Mesothelial cell of epicardium (in vitro differentiated cells): ENCODE measurements at places on chromosomes 6 and 20. TPM values are rescaled to one million over a fixed set of nuclear protein-coding genes. Genes with fewer than 3 reads are reported as not detected.

The DACT2 gene
- 7.3 to 8.0 TPM (median 7.4 TPM) in 3 replicates for total RNA-seq

DNA sequence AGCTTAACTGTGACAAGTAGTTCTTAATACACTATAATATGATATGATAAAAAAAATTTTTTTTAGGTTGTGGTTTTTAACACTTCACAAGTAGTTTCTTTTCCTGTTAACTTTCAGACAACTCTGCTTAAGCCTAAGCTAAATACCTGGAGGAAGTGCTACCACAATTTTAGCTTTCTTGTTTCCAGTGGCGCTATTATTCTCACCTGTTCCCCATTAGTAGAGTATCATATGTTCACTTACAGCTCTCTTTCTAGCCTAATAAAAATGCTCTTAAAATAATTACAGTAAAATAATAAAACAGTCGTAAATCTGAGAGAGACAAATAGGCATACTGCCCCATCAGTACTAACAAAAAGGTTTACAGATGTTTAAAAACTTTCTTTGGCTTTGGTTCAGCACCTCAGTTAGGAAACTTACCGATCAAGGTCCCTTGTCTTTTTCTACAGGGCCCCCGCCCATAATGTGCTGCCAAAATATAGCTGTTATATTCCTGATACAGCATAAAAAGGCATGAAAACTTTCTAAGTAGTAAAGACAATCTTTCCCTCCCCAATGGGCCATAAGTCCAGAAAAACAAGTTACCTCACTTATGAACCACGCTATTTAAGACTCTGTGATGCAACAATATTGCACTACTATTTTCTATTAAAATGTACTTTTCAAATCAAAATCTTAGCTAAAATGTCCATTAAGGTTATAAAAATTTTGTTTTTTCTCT lies 57.9 kb downstream of the SESN1 start:
- H3K36me3 ChIP-seq: no peaks in the 10 kb centered on the region
- no peak overlapping the region for H3K4me3 ChIP-seq
- no peak overlapping the region for H3K27ac ChIP-seq
- H3K4me1 ChIP-seq: peaks cover 18% of the 10 kb centered on the region

GRCh38 chr6:34272013-34272926 lies 23.5 kb upstream of the SMIM29 start:
- no peaks in the 10 kb centered on the region for H3K36me3 ChIP-seq
- no peaks in the 10 kb centered on the region for H3K27me3 ChIP-seq
- no peak for DNase-seq
- H3K27ac ChIP-seq: no peak overlapping the region

GRCh38 chr20:5065879-5066383 lies 53.8 kb downstream of the PCNA start:
- DNase-seq: no peak
- H3K36me3 ChIP-seq: no peaks in the 10 kb centered on the region
- H3K27ac ChIP-seq: no peak overlapping the region
- H3K4me1 ChIP-seq: no peaks in the 10 kb centered on the region
- H3K27me3 ChIP-seq: no peaks in the 10 kb centered on the region
- H3K4me3 ChIP-seq: no peak overlapping the region

DNA sequence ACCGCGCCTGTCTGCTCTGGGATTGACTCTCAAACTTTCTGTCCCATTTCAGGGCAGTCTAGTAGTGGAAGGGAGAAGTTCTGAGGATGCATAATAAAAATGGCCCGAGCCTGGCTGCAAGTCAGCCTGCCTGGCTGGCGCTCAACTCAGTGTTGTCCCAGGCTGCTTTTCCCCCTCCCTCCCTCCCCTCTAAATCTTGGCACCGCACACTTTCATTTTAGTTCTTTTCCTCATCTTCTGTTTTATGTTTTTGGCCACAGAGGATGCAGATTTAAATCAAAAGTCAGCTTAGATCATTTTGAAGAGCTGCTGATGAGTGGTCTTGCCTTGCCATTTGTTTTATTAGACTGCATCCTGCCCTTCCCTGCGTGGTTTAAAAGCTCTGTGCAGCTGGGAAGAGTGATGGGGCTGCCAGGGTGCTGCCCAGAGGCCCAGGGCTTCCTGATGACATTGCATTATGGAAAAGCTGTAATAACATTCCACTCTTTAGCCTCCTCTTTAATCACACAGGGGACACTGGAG lies 6.5 kb upstream of the UQCC2 start:
- no peaks in the 10 kb centered on the region for H3K36me3 ChIP-seq
- no peak for DNase-seq
- peaks cover 19% of the 10 kb centered on the region for H3K27me3 ChIP-seq
- no peak overlapping the region for H3K4me3 ChIP-seq

DNA sequence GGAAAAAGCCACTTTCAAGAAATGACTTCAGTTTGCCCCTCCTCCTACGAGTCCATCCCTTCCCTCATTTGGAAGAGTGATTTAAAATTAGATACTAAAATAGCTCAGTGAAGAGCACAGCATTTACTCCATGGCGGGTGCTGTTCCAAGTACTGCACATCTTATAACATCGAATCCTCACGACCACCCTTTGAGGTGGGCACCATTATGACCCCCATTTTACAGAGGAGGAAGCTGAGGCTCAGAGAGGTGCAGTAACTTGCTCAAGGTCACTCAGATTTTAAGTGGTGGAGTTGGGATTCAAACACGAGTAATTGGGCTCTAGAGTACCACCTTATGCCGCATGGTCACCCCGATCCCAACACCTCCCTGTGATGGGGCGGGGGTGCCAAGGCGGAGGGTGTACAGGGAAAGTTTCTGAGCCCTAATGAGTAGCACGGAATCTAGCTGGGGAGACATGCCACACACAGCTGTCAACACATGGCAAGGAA lies 25.5 kb downstream of the TTBK1 start:
- no peak for DNase-seq
- peaks cover 29% of the 10 kb centered on the region for H3K27me3 ChIP-seq
- H3K27ac ChIP-seq: no peak overlapping the region
- peaks cover 40% of the 10 kb centered on the region for H3K4me1 ChIP-seq
- H3K4me3 ChIP-seq: peak overlapping the region; percentile 26

The NSFL1C gene
- 73.7 to 76.7 TPM (median 74.8 TPM) in 3 replicates for total RNA-seq

The RAMACL gene
- total RNA-seq: 0.69 to 1.00 TPM (median 0.79 TPM) in 3 replicates

The RBBP8NL gene
- total RNA-seq: 12.3 to 13.5 TPM (median 12.6 TPM) in 3 replicates

DNA sequence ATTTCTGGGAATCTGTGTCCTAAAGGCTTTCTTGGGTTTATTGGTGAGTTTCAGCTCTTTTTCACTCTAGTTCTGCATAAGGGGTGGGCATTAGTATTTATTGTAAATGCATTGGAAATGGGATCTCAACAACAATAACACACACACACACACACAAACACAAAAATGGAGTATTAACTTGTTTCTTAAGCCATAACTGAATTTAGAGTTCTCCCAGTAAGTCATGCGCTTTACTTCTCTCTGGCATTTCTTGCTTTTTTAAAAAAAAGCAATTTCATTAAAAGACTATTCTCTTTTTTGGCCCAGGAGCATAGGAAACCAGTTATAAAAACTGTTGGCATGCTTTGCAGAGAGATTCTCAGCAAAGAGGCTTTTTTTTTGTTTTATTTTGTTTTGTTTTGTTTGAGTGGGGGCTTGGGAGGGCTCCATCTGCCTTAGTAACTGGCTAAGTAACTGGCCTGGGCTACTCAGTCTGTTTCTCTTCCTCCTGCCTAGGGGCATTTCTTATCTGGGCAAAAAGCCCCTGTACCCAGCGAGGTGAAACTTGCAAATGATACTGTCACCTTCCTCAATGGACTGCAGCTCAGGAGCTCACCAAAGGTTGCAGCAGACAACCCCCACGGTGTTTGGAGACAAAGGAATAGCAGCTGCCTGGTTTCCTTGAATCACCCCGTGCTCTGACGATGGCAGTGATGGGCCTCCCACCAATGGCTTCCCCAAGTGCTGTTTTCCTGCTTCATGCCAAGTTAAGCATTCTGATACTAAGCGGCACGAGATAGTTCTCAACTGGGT lies 128.5 kb downstream of the BCAS1 start:
- no peak overlapping the region for H3K4me3 ChIP-seq
- H3K36me3 ChIP-seq: no peaks in the 10 kb centered on the region
- DNase-seq: no peak
- peaks cover 43% of the 10 kb centered on the region for H3K4me1 ChIP-seq

The SEMG1 gene
- not detected in 3 replicates for total RNA-seq

- no peak overlapping the region for H3K4me3 ChIP-seq
- no peaks in the 10 kb centered on the region for H3K36me3 ChIP-seq
- peaks cover 4% of the 10 kb centered on the region for H3K4me1 ChIP-seq
Measured at GRCh38 chr6:150119173-150119572, 23.7 kb upstream of the PPP1R14C start.

DNA sequence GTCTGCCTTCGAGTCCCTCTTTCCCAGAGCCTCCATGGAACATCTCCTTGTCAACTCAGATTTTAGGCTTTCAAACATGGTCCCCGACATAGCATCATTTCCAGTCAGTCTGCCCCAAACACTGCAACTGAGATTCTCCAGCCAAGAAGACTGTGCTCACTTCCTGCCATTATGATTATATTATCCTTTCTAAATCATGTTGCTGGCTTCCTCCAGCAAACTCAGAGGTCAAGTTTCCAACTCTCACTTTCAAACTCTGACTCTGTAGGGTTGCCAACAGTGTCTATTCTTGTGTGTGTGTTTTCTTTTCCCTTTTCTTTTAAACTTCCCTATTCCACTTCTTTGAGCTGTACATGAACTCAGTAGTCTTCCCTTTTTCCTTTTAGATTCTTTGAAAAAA lies 61.2 kb upstream of the TRAF3IP2 start:
- no peak overlapping the region for H3K27ac ChIP-seq
- peaks cover 36% of the 10 kb centered on the region for H3K4me1 ChIP-seq

GRCh38 chr6:54980511-54981275 lies 134.1 kb downstream of the FAM83B start:
- no peaks in the 10 kb centered on the region for H3K27me3 ChIP-seq
- DNase-seq: no peak
- H3K4me3 ChIP-seq: no peak overlapping the region
- no peak overlapping the region for H3K27ac ChIP-seq
- H3K4me1 ChIP-seq: no peaks in the 10 kb centered on the region

DNA sequence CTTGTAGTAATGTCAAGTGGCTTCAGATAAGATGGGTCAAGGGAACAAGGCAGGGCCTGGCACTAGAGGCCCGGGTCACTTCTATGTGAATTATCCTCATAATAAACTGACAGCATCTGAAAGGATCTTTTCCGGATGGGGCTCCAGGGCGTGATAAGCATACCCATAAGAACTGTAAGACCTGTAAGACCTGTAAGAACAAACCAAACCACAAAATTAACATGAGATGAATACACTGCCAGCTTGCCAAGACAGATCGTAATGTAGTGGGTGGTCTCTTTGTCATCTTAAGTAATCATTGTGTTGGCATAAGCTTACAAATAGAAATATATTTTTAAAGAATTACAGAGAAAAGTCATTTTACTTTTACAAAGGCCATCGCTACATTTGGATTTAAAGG lies 334.9 kb downstream of the RFPL4B start:
- no peak overlapping the region for H3K4me3 ChIP-seq
- no peaks in the 10 kb centered on the region for H3K27me3 ChIP-seq
- DNase-seq: no peak
- no peaks in the 10 kb centered on the region for H3K36me3 ChIP-seq
- H3K27ac ChIP-seq: no peak overlapping the region

DNA sequence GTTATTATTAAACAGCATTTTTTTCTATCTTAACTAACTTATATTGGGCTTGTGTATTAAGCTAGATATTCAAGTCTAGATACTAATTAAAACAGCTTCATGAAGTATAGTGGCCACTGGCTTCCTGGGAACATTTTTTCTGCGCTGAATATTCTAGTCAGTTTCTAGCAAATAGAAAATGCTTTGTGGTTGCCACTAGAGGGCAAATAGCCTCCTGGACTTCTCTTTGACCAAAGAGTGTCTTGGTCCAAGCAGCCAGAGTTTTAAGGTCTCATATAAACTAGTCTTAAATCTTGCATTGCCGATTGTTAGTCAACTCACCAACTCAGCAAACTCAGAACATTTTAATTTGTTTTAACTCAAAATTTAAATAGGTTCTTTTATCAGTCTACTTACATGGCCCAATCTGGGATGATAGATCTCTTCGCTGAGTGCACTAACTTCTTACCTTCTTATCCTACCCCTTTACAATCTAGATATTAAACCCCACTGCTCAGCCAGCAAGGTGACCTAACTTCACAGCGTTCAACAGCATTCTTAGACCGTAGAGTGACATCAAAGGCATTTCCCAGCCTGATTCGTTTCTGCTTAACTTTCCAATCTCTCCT lies 24.6 kb upstream of the ID4 start:
- no peak for DNase-seq
- no peaks in the 10 kb centered on the region for H3K27me3 ChIP-seq
- H3K27ac ChIP-seq: no peak overlapping the region
- H3K36me3 ChIP-seq: peaks cover 3% of the 10 kb centered on the region

GRCh38 chr20:44222633-44223368 lies 12.2 kb upstream of the OSER1 start:
- no peak overlapping the region for H3K4me3 ChIP-seq
- DNase-seq: no peak
- H3K27me3 ChIP-seq: no peaks in the 10 kb centered on the region
- H3K36me3 ChIP-seq: no peaks in the 10 kb centered on the region
- no peak overlapping the region for H3K27ac ChIP-seq

The ZNF311 gene
- 2.1 to 2.6 TPM (median 2.3 TPM) in 3 replicates for total RNA-seq

The PBOV1 gene
- not detected in 3 replicates for total RNA-seq

- no peak overlapping the region for H3K27ac ChIP-seq
- H3K4me3 ChIP-seq: no peak overlapping the region
- H3K36me3 ChIP-seq: no peaks in the 10 kb centered on the region
- no peak for DNase-seq
- peaks cover 19% of the 10 kb centered on the region for H3K4me1 ChIP-seq
Measured at GRCh38 chr20:63220696-63221399, 4.9 kb upstream of the YTHDF1 start.

The DYNLT2 gene
- total RNA-seq: 1.7 to 2.7 TPM (median 2.4 TPM) in 3 replicates

- H3K4me1 ChIP-seq: peaks cover 26% of the 10 kb centered on the region
- H3K4me3 ChIP-seq: no peak overlapping the region
- DNase-seq: no peak
- peaks cover 39% of the 10 kb centered on the region for H3K27me3 ChIP-seq
Measured at GRCh38 chr6:45718871-45719270, 296.8 kb downstream of the CLIC5 start.

The PXMP4 gene
- 7.0 to 7.5 TPM (median 7.4 TPM) in 3 replicates for total RNA-seq

GRCh38 chr20:25145131-25145530 lies 50.4 kb upstream of the ENTPD6 start:
- H3K36me3 ChIP-seq: no peaks in the 10 kb centered on the region
- peaks cover 49% of the 10 kb centered on the region for H3K27me3 ChIP-seq
- no peak for DNase-seq
- H3K4me3 ChIP-seq: no peak overlapping the region
- H3K4me1 ChIP-seq: no peaks in the 10 kb centered on the region

DNA sequence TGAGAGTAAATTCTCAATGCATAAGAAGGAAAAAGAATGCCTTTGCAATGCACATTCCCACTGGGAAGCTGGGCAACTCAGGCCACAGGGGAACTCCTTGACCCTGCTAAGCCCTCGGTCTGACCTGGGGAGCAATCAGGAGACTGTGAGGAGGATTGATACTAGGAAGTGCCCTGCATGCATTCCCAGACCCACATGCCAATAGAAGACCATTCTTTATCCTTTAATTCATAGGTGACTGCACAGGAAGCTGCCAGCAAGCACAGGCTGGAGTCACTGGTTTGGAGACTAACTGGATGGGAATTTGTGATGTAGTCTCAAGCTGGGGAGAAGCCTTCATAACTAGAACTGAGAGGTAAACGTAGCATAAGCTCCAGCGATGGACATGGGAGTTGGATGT lies 1012.7 kb downstream of the EYS start:
- no peaks in the 10 kb centered on the region for H3K4me1 ChIP-seq
- peaks cover 4% of the 10 kb centered on the region for H3K36me3 ChIP-seq
- DNase-seq: no peak
- H3K27me3 ChIP-seq: no peaks in the 10 kb centered on the region

The VWA7 gene
- total RNA-seq: 1.5 to 1.8 TPM (median 1.6 TPM) in 3 replicates
